ENCODE measurements at places on chromosomes 2 and 18.
A peak's percentile ranks its signal among the peaks of the same experiment; 100 is the strongest.

DNA sequence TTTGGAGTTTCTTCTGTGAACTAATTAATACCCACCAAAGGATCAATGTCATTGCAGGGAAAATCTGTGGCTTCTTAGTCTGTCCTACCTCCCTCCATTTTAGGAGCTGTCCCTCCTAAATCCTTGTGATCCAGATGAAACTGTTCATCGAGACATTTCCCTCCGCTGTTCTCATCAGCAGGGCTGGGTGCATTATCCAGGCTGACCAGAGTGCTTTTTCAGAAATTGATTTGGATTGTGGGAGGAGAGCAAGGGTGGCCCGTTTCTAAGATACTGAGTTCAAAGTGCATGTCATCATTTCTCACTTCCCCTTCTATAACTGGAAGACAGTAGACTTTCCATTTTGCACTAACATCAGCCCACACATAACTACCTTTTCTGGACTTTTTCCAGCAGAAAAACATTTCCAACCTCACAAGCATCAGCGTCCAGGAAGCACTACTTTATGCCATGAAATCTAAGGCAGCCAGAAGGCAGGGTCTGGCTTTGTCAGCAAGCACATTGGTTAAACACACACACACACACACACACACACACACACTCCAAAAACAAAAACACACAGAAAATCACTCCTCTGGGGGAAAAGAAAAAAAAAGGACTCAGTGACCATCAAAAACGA is 94.1 kb downstream of the ANKRD44 start:
- no peak for DNase-seq

- no peak for DNase-seq
Measured at GRCh38 chr2:232411901-232412629, 5.4 kb downstream of the ALPG start.

GRCh38 chr2:10141736-10142639 is 19.4 kb downstream of the RRM2 start:
- DNase-seq = no peak

- no peak for DNase-seq
Measured at GRCh38 chr2:18649502-18650135, 60.2 kb upstream of the NT5C1B start.

- DNase-seq = peak; percentile 81
Measured at GRCh38 chr2:3651691-3652648, 6.0 kb upstream of the ALLC start.

- peak; percentile 83 for DNase-seq
Measured at GRCh38 chr2:61426267-61426897, 44.5 kb downstream of the USP34 start.

DNA sequence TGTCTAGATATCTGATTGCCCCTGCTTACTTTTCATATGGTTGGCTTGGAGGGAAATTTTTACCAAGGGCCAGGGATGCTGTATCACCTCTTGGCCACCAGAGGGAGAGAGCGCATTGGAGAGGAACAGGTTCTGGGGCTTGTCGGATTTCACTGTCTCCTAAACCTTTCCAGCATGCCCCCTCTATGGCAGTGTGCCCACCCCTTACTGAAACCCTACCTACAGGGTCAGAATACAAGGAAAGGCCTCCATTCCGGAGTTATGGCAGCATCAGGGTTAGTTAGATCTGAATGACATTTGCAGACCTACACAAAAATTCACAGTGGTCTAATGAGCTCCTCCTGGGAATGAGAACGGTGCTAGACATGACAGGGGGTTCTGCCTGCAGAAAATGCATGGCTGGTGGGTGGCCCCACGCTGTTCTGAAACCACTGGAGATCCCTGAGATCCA is 5.8 kb downstream of the SLC14A2 start:
- DNase-seq = peak; percentile 68

GRCh38 chr2:174771631-174772471 is 7.6 kb upstream of the CHRNA1 start:
- DNase-seq = peak; percentile 76

- no peak for DNase-seq
Measured at GRCh38 chr2:200352636-200353035, 46.1 kb downstream of the SPATS2L start.

GRCh38 chr18:56470406-56471351 is 167.7 kb downstream of the TXNL1 start:
- DNase-seq = no peak

- no peak for DNase-seq
Measured at GRCh38 chr2:170454471-170455372, 260.4 kb upstream of the SP5 start.

DNA sequence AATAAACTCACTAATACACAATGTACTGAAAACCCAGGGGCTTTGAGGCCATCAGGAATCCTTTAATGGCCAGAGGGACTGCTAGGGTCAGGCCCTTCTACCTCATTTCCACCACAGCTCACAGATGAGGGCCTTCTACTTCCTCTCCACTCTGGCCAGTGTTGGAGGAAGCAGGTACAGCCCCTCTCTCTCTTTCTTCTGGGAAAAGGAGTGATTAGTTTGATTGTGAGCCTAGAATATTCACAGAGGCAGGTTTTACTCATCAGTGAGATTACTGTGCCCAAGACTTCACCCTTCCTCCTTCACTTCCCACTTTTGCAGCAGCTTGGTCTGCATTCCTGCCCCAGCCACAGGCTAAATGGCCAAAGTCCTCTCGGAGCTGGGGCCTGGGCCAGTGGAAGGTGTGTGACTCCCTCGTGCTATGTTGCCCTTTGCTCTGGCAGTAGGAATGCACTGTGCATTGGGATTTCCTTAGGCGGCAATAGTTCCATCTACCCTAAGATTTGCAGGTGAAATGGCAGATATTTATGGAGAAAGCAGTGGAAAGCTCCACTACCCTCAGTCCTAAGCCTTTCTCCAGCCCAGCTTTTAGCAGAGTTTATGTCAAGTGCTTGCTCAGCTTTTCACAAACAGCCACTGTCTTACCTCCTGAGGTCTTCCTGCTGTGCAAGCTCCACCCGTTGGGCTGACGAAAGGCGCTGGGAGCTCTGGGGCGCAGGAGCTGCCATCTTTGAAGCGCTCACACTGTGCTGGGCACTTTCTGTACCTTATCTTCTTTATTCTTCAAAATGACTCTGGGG is 36.2 kb upstream of the YES1 start:
- no peak for DNase-seq

DNA sequence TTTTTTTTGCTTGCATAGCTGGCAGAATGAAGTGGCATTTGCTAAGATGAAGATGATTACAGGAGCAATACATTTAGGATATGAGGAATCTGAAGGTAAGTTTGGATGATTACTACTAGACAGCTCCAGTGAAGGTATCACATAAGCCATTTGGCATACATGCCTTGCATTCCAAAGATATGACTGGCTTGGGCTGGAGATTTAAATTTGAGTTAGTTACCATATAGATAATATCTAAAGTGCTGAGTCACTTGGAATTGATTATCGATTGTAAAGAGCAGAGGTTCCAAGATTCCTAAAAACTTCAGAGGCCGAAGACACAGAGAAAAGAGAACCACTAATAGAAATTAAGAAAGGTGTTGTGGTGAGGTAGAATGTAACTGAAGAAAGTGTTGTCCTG is 1026.4 kb downstream of the DSC3 start:
- DNase-seq = no peak

GRCh38 chr2:157244691-157245090 is 12.8 kb upstream of the GALNT5 start:
- DNase-seq = no peak

DNA sequence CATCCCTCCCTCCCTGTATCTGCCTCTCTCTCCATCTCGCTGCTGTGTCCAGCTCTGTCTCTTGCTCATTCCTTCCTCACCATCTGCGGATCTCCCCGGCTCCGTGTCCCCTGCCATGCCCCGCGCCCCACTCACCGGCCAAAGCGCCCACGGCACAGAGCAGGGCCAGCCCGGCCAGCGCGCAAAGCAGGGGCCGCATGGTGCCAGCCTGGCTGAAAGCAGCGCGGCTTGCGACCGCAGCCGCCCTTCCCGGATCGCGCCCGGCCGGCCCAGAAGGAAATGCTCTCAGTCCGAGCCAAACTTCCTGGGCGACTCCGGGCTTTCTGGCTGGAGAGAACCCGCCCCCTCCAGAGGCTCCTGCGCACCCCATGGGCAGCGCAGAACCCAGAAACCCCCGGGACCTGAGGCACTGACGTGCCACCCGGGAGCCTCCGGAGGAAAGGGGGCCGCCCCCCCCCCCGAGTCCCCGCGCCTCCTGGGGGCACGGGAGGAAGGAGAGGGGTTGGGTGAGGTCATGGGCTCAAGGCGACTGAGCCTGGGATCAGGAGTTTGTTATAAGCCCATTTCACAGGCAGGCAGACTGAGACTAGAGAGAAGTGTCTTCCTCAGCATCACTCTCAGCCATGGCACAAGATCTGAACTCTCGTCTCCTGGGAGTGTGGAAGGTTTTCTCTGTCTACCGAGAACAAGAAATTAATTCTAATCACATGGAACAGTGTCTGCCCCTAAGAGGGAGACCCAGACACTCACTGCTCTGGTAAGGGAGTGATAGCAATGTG is 45.2 kb upstream of the RAB6C start:
- no peak for DNase-seq

DNA sequence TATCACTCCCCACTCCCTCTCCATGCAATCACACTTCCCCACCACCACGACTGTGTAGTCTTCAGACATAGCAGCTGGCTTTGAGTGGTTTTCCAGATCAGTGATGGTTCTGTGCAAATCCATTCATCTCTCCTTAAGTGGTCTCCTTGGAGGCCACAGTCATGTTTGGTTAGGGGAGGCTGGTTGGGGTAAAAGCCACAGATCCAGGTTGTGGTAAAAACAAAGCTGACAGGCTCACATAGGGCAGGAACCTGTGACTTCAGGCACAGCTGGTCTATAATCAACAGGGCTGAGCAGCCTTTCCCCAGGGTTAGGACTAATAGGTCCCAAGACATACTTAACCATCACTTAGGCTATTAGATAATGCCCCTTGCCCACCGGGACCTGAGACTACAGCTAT is 46.2 kb upstream of the FZD7 start:
- no peak for DNase-seq

DNA sequence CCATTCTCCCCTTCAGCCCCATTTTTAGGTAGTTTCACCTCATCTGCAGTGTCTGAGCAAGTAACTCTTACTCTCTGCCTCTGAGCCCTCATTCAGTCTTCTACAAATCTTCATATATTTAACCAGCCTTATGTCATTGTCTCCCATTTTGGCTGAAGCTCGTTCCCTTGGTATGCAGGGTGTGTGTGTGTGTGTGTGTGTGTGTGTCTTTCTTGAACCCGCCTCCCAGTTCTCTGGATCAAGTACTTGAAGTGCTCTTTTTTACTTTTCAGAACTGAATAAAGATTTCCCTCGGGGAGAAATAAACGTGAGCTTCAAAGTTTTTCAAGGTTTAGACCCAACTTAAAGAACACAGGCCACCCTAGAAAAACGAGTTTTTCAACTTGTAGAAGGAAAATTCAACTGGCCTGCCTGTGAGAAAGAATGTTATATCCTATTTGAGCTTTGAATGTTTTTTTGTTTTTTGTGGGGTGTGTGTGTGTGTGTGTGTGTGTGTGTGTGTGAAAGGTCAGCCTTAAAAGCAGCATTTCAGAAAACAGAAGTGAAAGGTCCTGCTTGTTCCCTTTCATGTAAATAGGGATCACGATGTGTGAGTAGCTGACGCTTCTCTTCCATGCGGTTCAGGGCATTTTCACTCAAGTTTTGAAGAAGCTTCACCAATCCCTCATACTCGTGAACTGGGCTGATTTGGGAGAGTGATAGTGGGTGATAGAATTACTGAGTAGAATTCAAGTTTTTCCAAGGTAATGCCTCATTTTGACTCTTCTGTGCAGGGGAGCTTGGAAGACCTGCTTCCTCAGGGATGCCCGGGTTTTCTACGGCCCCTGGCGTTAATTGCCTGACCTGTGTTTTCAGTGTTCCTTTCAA is 50.6 kb upstream of the EML6 start:
- no peak for DNase-seq

- DNase-seq = peak; percentile 46
Measured at GRCh38 chr18:76955524-76956170, 133.3 kb downstream of the ZNF236 start.

DNA sequence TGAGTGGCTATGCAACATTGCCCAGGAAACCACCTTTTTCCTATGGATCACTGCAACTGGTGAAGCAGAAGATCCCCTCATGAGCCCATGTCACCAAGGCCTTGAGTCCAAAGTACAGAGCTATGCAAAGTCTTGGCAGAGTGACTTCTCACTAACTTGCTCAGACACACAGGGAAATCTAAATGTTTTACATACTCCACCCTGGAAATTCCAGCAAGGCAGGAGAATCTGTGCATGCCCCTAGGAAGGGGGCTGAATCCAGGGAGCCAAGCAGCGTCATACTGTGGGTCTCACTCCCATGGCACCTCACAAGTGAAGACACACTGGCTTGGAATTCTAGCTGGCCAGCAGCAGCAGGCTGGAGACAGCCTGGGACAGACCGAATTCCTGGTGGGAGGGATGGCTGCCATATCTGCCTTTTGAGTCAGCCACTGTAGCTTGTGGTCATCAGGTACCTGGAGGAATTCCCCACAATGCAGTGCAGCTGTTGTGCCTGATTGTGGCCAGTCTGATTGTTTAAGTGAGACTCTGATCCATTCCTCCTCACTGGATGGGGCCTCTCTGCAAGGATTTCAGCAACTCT is 1817.4 kb downstream of the SUCLG1 start:
- no peak for DNase-seq

DNA sequence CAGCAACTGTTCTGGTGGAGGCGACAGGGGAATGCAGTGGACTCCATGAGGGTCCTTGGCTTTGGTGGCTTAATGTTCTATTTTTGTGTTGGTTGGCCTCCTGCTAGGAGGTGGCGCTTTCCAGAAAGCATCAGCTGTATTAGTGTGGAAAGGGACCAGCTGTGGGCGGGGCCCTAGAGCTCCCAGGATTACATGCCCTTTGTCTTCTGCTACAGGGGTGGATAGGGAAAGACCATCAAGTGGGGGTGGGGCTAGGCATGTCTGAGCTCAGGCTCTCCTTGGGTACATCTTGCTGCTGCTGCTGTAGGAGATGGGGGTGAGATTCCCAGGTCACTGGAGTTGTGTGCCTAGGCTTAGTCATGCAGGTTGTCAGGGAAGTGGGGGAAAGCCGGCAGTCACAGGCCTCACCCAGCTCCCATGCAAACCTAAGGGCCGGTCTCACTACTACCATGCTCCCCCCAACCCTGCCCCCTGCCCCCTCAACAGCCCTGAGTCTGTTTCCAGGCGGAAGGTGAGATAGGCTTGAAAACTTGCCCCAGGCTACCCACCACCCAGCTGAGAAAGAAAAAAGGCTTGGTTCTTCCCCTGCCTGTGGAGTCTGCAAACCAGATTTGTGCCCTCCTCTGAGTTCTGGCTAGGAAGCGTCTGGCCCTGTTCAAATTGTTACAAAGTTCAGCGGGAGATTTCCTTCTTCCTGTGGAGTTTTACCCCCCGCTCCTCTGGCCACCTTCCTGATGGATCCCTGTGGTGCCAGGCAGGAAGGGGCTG is 141.3 kb upstream of the LYPD1 start:
- no peak for DNase-seq

- DNase-seq = no peak
Measured at GRCh38 chr2:185567940-185568339, 170.7 kb upstream of the FSIP2 start.

GRCh38 chr18:23617412-23618014 is 31.2 kb upstream of the NPC1 start:
- no peak for DNase-seq

- no peak for DNase-seq
Measured at GRCh38 chr2:12714391-12715221, 2.1 kb upstream of the TRIB2 start.

- DNase-seq = peak; percentile 70
Measured at GRCh38 chr2:233384811-233385488, 30.7 kb downstream of the DGKD start.

Measured in activated CD8-positive, alpha-beta memory T cell treated with anti-CD3 and anti-CD28 coated beads for 24 hours (primary cell).